ENCODE measurements at places on chromosomes 4 and X.
A peak's percentile ranks its signal among the peaks of the same experiment; 100 is the strongest.

DNA sequence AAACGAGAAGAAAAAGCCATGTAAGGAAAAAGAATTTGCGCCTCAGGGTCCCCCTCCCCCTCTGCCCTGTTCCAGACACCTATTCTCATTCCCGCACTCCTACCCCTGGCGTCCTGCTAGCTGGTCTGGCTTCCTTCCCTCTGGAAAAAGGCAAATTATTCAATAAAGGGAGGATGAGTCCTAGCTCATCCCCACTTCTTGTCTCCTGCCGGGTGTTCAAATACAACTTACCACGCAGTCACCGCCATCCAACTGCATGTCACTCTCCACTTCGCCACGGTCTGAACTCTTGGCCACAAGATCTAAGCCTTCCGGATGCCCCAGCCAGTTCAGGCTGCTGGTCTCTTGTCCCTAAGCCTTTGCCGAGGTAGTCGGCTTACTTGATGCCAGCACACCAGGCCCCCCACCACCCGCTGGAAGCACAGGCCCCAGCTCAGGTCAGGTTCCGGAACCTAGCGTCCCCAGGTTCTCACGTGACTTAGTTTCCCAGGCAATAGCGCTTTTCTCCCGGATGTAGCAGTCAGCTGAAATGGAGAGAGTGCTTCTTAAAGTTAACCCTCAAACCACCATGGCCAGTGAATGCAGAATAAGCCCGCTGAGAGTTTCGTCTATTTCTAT is 209.6 kb upstream of the SPIN4 start:
- peak; percentile 83 for DNase-seq

DNA sequence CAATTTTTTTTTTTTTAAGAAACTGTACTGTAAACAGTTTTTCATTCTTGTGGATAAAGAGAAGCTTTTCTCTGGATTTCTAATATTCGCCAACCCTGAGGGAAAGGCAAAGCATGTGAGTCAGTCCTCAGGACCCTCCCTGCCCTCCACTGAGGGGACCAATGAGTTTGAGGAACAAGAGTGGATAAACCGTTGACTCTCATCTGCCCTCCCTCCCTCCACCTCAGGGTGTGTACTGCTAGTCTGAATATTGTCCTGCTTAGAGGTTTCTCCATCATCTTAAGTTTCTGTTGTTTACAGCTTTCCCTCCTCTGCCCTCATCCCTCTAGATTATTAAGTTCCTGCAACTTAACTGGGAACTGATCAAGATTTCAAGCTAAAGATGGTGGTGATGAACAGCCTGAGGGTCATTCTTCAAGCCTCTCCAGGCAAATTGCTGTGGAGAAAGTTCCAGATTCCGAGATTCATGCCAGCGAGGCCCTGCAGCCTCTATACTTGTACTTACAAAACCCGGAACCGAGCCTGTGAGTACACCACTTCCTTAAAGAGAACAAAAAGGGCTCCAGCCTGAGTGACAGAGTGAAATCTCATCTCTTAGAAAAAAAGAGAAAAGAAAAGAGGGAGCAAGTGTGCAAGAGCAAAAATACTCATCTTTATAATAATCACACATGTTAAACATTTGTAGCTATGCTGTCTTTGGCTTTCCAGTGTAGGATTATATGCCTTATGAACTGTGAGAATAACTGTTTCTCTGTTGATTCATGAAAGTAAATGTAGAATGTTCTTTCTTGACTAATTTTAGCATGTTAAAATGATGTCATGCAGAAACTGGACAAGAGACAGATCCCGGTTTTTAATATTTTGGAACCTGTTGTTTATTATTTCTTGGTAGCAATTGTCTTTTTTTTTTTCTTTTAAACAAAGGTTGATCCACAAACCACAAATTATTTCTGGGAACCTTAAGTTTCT is 11.9 kb downstream of the CA5B start:
- DNase-seq = no peak

GRCh38 chr4:2443061-2443730 is 24.4 kb downstream of the CFAP99 start:
- DNase-seq = no peak

DNA sequence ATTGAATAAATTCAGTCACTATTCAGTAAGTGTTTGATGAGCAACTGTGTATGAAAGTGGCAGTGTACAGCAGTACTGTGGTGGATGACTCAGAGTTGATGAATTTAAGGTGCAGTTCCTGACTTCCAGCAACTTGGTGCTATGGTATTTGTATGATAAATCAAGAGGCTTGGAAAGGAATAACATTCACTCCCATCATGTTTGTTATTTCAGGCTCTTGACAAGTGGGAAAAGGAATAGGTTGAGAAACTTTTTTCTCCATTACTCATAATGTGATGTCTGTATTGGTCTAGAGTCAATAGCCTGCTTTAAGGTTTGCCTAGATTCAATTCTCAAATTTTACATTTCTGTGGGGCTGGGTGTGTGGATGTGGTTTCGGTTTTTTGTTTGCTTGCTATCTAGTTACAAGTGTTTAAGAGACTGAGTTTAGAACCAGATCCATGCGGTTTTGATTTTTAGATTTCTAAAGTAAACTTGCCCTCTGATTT is 35.1 kb upstream of the CYP2U1 start:
- DNase-seq = no peak

DNA sequence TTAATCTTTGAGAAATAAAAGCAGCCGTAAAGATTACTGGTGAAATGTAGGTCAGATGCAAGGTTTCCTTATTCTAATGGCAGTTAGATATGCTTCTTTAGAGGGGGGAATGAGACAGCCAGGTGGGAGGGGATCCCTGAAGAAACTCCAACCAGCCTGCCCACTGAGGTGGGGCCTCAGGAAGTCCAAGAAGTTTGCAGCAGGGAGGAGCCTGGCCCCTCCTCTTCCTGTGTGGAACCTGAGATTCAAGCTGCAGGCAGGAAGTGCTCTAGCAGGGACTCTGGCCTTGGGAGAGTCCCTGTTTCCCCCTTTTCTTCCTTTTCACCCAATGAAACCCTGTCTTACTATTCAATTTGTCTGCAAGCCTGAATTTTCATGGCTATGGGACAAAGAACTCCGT is 101.4 kb upstream of the SLITRK2 start:
- DNase-seq = no peak

- no peak for DNase-seq
Measured at GRCh38 chr4:10203851-10204250, 87.3 kb upstream of the WDR1 start.

DNA sequence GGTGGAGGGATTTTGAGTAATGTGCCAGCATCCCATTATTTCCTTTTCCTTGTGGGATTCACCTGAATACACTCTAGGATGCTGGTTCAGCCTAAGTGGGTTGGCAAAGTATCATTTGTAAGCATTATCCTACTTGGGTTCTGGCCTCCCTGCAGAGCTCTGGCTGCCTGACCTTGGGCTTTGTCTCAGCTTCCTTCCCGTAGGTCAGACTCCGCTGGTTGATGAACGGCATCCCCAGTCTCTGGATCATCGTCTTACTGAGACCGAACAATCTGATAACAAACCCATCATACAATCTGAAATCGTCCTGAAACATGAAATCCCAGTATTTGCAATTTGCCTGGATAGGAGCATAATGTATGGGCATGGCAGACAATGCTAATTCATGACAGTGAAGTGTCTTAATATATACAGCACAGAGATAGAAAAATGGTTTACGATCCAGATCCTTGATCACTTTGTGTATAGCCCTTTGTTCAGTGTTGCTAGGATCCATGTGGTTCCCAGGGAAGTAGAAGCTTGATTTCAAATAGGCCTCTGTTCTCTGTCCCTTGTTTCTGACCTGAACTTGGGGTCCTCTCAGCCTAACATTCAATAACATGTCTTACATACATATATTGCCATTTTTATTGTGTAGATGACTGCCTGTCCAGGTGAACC is 5.5 kb downstream of the MID2 start:
- DNase-seq = no peak

GRCh38 chr4:137206781-137207180 is 325.5 kb downstream of the PCDH18 start:
- no peak for DNase-seq

- DNase-seq = no peak
Measured at GRCh38 chr4:156420623-156421022, 467.0 kb upstream of the CTSO start.

- DNase-seq = no peak
Measured at GRCh38 chr4:184030036-184030435, 124.9 kb downstream of the STOX2 start.

GRCh38 chr4:184310881-184311709 is 93.4 kb upstream of the ENPP6 start:
- no peak for DNase-seq

GRCh38 chr4:113540859-113541258 is 220.7 kb downstream of the CAMK2D start:
- no peak for DNase-seq

GRCh38 chr4:105116616-105117319 is 29.9 kb upstream of the TET2 start:
- peak; percentile 4 for DNase-seq

GRCh38 chr4:122360754-122361153 is 18.1 kb upstream of the ADAD1 start:
- DNase-seq = no peak

DNA sequence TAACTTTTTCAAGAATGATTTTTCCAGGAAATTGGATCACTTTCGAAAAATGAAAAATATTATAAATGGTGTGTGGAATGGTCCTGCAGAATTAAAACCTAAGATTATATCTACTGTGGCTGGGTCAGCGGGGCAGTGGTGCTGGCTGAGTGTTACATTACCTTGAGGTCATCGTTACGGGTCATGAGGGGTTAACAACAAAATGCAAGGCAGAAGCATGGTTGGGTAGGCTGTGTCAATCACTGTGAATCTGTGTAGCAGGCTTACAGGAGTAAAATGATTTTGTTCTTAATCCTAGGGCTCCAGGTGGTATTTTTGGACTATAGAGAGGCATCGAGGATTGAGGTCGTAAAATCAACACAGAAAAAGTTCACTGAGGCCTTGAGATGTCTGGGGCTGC is 105.2 kb upstream of the AMOT start:
- DNase-seq = no peak

DNA sequence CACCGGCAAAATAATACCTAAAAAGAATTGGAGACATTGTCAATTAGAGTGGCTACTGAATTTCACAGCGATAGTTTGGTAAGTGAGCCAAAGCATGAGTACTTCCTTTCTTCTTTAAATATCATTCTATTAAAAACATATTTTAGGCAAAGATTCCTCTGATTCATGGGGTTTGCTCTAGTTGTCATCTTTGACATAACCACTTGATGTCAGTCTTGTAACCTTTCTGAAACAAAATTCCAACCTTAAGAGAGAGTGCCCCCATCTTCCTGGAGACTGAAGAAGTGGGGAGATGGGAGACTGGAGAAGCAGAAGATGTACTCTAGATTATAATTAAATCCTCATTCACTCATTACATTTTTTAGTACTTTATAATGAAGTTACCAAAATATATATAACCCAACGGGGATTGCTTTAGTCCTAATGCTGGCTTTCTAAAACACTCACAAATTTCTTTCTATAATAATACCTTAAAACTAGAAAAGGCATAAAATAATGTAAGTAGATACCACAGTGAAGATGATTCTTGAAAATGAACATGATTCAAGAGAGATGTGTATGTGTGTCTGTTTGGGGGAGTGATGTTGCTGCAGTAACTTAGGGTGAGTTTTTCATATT is 96.4 kb downstream of the EMCN start:
- no peak for DNase-seq

DNA sequence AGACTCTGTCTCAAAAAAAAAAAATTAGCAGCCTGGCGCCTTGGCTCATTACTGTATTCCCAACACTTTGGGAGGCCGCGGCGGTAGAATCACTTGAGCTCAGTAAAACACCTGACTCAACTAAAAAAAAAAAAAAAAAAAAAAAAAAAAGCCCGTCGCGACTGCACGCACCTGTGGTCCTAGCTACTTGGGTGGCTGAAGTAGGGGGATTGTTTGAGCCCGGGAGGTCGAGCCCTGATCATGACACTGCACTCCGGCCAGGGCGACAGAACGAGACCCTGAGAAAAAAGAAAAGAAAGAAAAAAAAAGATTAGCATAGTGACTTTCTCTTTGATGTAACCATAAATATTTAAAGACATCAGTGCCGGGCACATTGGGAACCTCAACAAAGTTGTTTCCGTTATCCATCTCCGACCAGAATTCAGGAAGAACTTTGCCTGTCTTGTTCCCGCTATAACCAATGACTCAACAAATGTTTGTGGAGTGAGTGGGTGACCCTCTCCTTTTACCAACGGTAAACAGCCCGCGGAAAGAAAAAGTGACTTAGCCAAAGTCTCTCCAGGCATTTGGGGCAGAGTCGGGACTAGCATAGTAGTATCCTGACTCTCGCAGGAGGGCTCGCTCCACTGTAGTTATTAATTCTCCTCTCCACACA is 553 bp upstream of the MED28 start:
- DNase-seq = no peak

GRCh38 chr4:161906836-161907589 is 256.8 kb downstream of the FSTL5 start:
- DNase-seq = no peak

DNA sequence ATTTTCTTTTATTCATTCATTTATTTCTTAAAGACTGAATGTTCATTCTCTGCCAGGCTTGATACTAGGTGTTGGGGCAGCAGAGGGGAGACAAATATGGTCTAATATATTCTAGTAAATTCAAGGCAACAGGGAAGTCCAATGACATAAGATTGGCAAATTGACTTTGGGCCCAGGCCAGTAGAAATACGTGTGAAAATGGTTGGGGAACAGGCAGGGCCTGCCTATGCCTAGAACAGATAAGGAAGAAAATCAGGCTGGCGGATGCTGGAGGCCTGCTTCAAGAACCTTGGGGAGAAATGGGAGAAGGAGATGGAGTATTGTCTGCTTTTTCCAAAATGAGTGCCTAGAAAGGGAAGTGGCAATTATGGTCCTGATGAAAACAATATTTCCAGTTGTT is 108.6 kb downstream of the RTL5 start:
- DNase-seq = no peak

- no peak for DNase-seq
Measured at GRCh38 chr4:3332498-3332897, 39.7 kb downstream of the RGS12 start.

GRCh38 chrX:63735882-63736281 is 49.1 kb downstream of the ARHGEF9 start:
- DNase-seq = no peak

- no peak for DNase-seq
Measured at GRCh38 chr4:165288226-165288625, 39.2 kb upstream of the MSMO1 start.

GRCh38 chr4:3442959-3443749 is 1.4 kb downstream of the HGFAC start:
- peak; percentile 35 for DNase-seq

- no peak for DNase-seq
Measured at GRCh38 chr4:4574792-4575191, 32.9 kb upstream of the STX18 start.

GRCh38 chr4:94325835-94326234 is 16.8 kb downstream of the HPGDS start:
- no peak for DNase-seq

- no peak for DNase-seq
Measured at GRCh38 chr4:41880022-41880837, 55.0 kb upstream of the TMEM33 start.

Data from NCI-H1092 (cell line).